NCI-H187 treated with DMSO at 0.1 percent for 48 hours (cell line): ENCODE measurements at places on chromosomes 6 and 20.

GRCh38 chr6:116468293-116468692, 7.1 kb downstream of the CALHM6 start:
- DNase-seq = no peak

DNA sequence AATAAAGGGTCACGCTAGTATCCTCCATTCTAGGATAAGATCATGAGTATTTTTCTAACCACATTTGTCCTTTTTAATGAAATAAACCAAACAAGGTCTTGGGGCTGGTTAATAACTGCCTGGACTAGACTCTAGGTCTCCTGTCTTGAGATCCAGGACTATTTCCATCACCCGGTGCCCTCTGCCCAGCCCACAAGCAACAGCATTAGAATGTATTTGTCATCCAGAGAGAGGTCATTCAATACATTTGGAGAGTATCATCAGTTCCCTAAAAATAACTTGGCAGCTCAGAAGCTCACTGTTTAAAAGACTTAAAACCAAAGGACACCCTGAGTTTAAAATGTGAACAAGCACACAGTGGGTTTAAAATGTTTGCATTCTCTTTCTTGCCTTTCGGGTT, 4.4 kb upstream of the RBM24 start:
- no peak for DNase-seq

GRCh38 chr6:135183532-135184440, 2.7 kb downstream of the MYB start:
- no peak for DNase-seq

- DNase-seq = no peak
These were observed 210.4 kb upstream of the KCNG1 start for GRCh38 chr20:51233345-51233744.

DNA sequence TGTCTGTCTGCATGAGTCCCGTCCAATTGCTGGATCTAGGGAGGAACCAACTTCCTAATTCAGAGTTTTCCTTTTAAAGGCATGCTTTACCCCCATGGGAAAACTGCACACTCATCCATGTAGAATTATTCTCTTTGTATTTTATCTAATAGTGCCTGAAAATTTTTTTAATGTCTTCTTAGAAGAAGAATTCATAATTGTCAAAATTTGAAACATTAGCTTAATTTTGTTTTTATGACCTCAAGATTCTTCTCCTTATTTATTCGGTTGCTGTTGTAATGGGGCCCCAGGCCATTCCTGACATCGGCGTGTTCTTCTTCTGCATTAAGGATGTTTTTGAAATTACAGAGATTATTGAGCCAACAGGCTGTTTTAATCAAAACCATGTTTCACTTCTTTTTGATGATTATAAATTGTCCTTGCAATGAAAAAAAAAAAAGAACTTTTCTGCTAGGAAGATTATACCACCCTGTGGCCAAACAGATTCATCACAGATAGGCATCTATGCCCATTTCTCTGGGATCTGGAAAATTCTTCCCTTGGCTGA, 100.3 kb downstream of the ZNF217 start:
- DNase-seq = no peak

DNA sequence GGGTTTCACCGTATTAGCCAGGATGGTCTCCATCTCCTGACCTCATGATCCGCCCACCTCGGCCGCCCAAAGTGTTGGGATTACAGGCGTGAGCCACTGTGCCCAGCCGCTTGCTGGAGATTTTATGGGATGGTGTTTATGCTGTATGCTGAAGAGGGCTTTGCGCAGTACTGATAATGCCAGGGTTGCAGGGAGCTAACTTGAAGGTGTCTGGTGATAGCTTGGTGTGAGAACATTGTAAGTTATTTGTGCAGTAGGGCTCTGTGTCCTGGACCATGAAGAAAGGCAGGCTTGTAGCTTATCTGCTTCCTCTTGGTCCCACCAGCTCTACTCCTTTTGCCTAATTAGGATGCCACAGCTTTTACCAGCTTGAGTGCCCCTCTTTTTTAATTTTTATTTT, 157.0 kb upstream of the DTNBP1 start:
- no peak for DNase-seq

GRCh38 chr6:53792016-53792415, 2.8 kb upstream of the LRRC1 start:
- no peak for DNase-seq

GRCh38 chr6:26660000-26660361, 435 bp upstream of the ZNF322 start:
- no peak for DNase-seq

DNA sequence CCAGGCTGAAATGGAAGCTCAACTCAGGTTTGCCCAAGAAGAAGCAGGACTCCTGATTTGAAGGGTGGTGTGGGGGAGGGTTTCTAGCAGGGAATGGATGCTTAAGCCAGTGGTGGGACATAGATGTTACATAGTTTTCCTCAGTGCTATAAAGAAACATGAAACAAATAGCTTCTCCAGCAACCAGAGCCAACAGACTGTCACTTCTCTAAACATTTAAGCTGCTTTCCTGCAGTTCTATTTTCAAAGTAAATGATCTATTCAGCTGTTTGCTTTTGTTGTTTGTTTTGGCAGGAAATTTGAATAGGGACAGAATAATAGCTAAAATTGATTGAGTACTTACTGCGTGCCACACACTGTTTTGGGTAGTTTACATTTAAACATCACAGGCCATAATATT, 169.0 kb downstream of the UST start:
- no peak for DNase-seq

DNA sequence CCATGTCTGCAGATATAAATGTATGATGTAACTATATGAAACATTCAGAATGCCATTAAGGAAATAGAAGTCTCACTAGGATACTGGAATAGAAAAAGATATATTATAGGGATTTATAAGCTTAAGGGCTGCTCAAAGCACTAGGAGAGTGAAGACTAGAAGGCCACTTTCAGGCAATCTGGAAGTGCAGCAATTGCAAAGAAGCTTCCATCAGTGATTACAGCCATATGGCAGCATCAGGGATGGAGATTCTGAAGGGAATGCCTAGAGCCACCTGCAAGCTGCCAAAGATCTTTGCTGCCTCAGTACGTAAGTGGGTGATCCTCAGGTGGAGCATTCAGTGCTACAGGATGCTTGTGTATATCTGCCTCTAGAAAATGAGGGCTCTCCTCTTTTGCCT, 796.2 kb upstream of the EPHA7 start:
- no peak for DNase-seq

GRCh38 chr6:3407840-3408239, 49.0 kb downstream of the SLC22A23 start:
- DNase-seq = no peak

- no peak for DNase-seq
These were observed 2.4 kb downstream of the OSER1 start for GRCh38 chr20:44208165-44208564.

DNA sequence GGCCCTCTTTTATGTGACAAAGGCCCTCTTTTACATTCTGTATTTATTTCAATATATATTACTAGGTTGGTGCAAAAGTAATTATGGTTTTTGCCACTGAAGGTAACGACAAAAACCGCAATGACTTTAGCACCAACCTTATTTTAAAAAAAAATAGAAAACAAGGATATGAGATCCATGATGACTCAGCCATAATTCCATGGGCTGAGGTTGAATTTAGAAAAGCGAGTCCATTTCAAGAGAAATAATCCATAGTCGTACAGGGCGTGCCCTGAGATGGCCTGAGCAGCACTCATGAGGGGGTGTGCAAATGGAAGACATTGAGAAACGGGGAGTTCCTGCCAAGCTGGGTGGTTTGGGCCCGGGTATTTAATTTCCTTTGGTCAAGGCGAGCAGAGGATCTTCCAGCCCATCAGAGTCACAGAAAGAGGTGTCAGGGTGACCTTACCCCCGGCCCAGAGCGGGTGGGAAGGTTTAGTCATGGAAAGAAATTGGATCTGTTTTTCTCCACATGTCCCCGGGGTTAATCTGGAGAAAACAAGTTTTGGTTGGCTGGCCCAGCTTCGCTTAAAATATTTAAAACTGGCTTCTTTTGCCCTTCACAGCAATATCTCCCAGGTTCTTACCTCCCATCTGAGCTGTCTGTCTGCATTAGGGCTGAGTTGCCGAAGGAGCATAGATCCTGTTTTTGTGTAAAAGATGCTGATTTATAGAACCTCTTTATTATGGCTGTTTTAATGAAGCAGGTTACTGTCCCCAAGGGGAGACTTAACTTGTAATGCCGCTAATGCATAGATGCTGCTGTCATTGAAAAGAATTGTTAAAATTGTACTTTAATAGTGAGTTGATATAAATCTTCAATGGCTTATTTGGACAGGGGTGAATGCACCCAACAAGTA, 255.6 kb downstream of the PREX1 start:
- no peak for DNase-seq

DNA sequence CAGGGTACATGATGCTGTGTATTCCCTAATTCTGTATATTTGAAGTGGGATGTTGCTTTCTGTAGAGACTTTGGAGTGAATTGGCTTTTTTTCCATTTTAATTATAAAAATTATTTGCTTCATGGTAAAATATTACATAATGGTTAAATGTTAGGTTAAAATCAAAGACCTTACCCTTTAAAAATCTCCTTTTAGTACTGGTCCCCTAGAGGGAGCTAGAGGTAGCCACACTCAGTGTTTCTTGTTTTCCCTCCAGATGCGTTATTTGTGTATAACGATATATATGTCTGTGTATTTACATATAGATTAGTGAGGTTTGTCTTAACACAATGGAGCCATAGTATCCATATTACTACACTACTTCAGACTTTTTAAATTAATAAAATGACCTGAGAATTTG, 146.7 kb downstream of the PLCB4 start:
- no peak for DNase-seq
